ENCODE measurements at places on chromosomes 12 and 14. TPM values are rescaled to one million over a fixed set of nuclear protein-coding genes. Genes with fewer than 3 reads are reported as not detected.

Gene KCNH5
- 1.9 TPM for total RNA-seq

- H3K27ac ChIP-seq: no peak overlapping the region
- DNase-seq: no peak
- no peaks in the 10 kb centered on the region for H3K36me3 ChIP-seq
- H3K4me3 ChIP-seq: no peak overlapping the region
- H3K4me1 ChIP-seq: no peaks in the 10 kb centered on the region
Measured at GRCh38 chr12:66154776-66155175, 15.0 kb downstream of the TMBIM4 start.

GRCh38 chr12:92300777-92301176 lies 155.1 kb upstream of the BTG1 start:
- H3K4me3 ChIP-seq: no peak overlapping the region
- no peaks in the 10 kb centered on the region for H3K4me1 ChIP-seq
- no peak overlapping the region for H3K27ac ChIP-seq

Gene ADCY4
- 1.4 TPM for total RNA-seq

Gene ASIC1
- 3.1 TPM for total RNA-seq

DNA sequence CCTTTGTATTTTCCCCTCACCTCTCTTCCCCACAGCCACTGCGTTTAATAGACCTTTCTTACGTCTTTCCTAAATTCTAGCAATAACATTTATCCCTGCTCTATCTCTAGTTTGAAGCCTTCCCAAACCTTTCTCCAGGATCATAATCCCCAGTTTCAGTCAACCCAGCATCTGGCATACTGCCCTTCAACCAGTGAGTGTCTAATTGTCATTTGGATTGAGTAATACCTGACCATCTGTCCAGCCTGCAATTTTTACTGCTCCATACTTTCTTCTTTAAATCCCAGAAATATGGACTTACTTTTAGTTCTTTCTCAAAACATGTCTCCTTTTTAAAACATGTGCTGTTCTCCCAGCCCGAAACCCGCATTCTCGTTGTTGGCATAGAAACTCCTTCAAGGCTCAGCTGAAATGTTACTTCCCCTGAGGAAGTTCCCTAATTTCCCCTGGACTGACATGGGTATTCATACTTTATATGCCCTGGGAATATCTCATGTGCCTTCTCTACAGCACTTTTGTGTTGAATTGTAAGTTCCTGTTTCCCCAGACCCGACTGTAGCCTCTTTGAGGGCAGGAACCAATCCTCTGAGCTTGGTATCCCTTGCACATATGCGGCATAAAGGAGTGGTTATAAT lies 65.1 kb upstream of the ETV6 start:
- no peak overlapping the region for H3K27ac ChIP-seq
- no peak overlapping the region for H3K4me3 ChIP-seq
- no peak for DNase-seq
- H3K4me1 ChIP-seq: no peaks in the 10 kb centered on the region
- no peaks in the 10 kb centered on the region for H3K27me3 ChIP-seq

- no peak for DNase-seq
- H3K36me3 ChIP-seq: no peaks in the 10 kb centered on the region
- no peak overlapping the region for H3K4me3 ChIP-seq
- H3K27me3 ChIP-seq: no peaks in the 10 kb centered on the region
Measured at GRCh38 chr12:52436000-52436827, 2.0 kb upstream of the KRT75 start.

Gene SPRYD4
- 2.5 TPM for total RNA-seq

DNA sequence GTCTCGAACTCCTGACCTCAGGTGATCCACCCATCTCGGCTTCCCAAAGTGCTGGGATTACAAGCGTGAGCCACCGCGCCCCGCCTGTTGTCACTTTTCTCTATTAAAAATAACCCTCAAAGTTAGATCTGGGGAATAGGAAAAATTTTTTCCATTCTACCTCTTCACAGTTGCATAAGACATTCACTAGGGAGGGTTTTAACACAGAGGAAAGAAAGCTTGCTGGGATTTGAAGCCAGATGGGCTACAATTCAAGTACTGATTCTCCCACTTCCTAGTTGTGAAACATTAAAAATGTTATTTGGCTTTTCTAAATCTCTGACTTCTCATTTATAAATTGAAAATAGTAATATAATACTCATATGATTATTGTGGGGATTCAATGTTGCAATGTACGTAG lies 23.3 kb upstream of the SLC15A5 start:
- H3K36me3 ChIP-seq: no peaks in the 10 kb centered on the region
- no peaks in the 10 kb centered on the region for H3K27me3 ChIP-seq
- no peaks in the 10 kb centered on the region for H3K4me1 ChIP-seq
- no peak overlapping the region for H3K27ac ChIP-seq

DNA sequence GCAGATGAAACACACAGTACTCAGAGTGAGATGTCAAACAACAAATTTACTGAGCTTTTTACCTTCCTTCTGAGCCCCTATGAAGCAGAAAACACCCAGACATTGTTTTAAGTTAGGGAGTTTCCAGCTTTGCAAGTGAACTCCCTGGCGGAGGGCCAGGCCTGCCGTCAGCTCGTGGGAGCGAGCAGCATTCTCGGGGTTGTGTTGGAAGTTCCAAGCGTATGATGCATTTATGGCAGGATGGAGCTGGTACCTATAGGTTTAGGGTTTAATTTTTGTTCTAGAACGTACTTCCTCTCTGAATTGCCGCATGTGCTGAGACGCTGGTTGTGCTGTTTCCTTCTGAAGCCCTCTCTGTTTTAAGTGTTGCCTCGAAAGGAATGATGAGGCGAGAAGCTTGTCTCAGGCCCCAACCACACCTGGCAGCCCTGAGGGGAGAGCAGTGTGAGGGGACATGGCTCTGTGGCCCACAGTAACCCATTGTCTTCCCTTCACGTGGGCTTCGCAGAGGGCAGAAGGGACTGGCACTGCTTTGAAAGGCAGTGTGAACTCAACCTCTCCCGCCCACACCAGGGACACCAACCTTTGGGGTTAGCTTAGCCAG lies 76.6 kb downstream of the SSPN start:
- peaks cover 31% of the 10 kb centered on the region for H3K4me1 ChIP-seq
- H3K27me3 ChIP-seq: no peaks in the 10 kb centered on the region
- no peaks in the 10 kb centered on the region for H3K36me3 ChIP-seq

Gene AKT1
- 124 TPM for total RNA-seq

GRCh38 chr14:80037349-80037748 lies 174.0 kb downstream of the DIO2 start:
- no peaks in the 10 kb centered on the region for H3K27me3 ChIP-seq
- H3K4me3 ChIP-seq: no peak overlapping the region
- no peaks in the 10 kb centered on the region for H3K36me3 ChIP-seq
- H3K27ac ChIP-seq: no peak overlapping the region
- no peaks in the 10 kb centered on the region for H3K4me1 ChIP-seq

Gene SRRM4
- 0.08 TPM for total RNA-seq

Gene EPYC
- total RNA-seq: 0.92 TPM

Gene BHLHE41
- total RNA-seq: 2.4 TPM
